ENCODE measurements at places on chromosomes 5 and 9.
A peak's percentile ranks its signal among the peaks of the same experiment; 100 is the strongest.

GRCh38 chr9:107350443-107350842 is 67.4 kb downstream of the RAD23B start:
- DNase-seq, result no peak

DNA sequence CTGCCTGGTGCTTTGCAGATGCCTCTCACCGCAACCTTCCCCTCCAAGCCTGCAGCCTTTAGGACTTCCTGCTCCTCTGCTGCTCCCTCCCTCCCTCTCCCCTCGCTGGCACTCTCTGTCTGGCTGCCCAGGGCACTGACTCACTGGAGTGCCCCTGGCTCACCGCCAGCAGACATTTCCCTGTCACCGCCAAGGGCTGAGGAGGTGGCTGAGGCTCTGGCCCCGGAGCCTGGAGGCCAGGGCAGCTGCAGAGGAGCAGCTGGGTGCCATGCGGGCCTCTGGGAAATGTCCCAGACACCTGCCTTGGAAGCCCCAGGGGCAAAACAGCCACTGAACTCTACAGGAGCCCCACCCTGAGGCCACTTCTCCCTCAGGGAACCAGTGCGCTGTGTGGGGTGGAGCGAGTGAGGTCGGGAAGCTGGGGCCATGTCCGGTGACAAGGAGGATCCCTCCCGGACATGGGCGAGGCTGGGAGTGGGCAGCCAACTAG is 53.4 kb downstream of the TENT4A start:
- DNase-seq, result no peak

DNA sequence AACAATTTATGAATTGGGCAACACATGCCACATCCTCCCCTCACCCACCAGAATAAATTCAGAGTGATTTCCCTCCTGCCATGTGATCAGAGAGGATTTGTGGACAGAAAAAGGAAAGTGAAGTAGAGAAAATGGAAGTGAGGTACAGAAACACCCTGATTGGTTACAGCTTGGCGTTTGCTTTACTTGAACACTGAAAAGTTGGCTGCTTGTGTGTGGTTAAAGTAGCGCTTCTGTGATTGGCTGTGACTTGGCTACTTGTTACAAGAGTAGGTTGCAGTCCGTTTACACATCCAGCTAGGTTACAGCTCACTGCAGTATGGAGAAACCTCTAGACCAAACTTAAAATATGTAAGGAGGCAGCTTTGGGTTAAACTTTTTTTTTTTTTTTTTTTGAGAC is 205.2 kb upstream of the ZNF608 start:
- no peak for DNase-seq

- DNase-seq, result no peak
Observed at GRCh38 chr5:100313657-100314056, 221.5 kb upstream of the FAM174A start.

DNA sequence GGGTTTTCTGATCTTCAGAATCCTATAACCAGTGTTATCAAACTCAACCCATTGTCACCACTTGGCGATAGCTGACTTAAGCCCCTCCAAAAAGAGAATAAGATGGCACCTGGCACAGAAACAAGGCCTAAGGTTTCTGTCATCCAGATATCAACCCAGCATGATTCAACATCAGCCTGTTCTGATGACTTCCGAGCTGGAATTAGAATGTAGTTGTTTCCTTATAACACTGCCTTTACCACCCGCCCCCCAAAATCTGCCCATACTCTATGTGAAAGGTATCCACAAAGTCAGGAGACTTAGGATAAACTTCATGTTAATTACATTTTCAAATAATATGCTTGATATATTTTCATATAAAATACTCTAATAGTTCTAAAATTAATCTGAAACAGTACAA is 5.2 kb downstream of the KLF9 start:
- DNase-seq, result no peak

- no peak for DNase-seq
Observed at GRCh38 chr5:14513266-14513665, 68.3 kb upstream of the OTULINL start.

GRCh38 chr9:316382-316965 is 101.8 kb downstream of the DOCK8 start:
- DNase-seq, result no peak

GRCh38 chr9:35712762-35713400 is 19.1 kb downstream of the TLN1 start:
- no peak for DNase-seq

- DNase-seq, result no peak
Observed at GRCh38 chr5:59193616-59194319, 610.9 kb downstream of the RAB3C start.

GRCh38 chr9:6639622-6640021 is 5.9 kb downstream of the GLDC start:
- DNase-seq, result no peak

- no peak for DNase-seq
Observed at GRCh38 chr5:143024228-143024920, 254.2 kb downstream of the ARHGAP26 start.

DNA sequence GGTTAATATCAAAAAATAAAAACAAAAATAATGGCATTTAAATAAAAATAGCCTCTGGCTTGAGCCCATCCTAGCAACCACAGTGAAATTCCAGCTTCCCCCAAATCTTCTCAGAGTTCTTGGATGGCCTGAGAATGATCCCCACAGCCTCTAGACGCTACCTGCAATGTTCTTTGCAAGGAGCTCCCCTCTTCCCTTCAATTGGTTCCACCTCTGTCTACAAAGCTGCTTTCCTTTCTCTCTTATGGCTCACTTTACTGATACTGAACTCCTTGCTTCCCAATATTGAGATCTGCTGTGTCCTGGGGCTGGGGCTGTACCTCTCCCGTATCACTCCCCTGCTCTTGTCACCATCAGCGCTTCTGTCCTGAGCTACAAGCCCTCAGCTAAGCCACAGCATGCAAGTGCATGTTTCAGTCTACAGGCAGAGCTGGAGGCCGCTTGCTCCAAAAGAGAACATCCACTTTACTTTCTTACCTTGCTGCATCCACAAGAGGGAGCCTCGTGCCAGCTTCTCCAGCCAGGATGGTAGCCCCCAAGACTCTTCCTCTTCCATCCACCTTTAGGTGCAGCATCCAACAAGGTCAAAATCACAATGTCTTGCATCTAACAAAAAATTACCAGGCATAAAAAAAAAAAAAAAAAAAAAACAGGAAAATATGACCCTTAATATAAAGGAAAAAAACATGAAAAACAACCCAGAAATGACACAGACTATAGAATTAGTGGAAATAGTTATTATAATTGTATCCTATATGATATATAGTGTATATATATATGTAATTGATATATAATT is 57.4 kb upstream of the PRSS3 start:
- peak; percentile 71 for DNase-seq

DNA sequence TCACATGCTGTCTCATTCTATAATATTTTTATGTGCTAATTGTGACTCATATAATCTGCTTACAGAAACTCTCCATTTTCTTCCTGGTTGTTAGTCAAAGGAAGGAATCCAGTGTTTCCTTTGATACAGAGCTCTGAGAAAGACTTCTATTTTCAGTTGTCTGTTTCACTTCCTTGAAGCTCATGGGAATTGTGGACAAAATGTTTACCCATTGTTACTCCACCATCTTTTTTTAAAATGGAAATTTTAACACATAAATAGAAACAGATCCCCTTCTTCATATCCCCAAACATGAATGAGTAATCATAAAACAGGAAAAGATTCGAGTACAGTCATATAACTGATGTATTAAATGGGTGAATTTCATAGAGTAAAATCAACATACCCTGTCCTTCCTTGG is 42.0 kb upstream of the KCNN2 start:
- DNase-seq, result no peak

GRCh38 chr5:151757233-151758140 is 944 bp downstream of the ATOX1 start:
- DNase-seq, result no peak

DNA sequence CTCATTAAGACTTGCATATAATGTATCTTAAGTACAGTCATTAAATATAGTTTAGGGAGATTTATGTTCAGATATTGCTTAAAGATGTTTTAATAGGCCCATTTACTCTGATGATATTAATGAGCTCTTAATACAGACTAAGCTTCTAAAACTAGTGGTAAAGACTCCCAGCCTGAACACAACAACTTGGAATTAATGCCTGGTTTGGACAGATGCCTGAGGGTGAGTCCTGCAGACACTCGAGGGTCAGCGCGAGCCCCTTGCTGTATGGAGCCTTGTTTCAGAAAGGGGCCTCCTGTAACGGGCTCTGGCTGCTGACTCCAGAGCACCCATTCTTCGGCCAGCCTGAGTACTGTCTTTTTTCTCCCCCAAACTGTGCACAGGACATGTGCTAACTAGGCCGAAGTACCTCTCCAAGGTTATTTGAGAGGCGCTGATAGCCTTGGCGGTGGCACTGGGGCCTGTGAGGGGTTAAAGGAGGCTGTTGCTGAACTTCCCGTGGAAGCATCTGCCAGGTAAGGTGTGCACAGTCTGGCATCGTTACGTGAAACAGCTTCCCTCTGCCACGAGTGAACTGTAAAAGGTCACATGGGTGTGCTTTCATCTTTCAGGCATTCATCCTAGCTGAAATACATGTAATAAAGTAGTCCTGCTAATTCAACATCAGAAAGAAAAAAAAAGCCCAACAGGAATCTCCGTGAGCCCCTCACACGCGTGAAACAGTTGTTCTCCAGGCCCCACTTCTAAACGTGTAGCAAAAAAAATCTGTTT is 113.4 kb downstream of the MVB12B start:
- DNase-seq, result no peak

- no peak for DNase-seq
Observed at GRCh38 chr9:112505086-112505485, 18.5 kb downstream of the KIAA1958 start.

DNA sequence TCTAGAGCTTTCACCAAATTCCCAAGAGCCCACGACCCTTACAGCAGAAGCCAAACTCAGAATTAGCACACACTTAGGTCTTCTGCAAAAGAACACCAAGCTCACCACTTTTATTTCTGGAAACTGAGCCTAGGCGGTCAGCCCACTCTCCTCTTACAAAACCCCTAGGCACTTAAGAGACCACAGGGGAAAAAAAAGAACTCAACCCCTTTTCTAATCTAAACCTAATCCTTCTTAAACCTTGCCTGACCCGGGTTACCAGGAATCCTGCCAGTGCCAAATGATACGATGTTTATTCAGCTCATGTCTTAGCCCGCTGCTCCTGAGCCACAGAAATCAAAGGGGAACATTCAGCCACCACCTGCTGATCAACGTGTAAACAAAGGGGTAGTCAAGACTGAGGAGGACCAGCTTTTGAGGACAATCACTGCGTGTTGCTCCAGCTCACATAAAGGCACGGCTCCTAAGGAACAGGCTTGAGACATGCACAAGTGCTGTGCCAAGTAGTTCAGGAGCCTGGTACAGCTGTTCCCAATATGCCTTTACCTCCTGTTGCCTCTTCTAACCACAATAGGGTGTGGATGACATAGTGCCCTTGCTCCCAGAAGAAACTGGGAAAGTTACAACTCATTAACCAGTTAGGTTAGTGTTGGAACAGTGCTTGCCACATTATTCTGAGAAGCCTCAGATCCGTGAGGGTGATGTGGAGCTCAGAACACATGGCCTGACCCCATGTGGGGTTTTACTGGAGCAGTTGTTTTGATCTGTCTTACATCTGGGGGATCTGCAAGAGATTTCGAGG is 49.3 kb downstream of the ZFAND5 start:
- DNase-seq, result no peak

Measured in thymus (tissue), 14 donors.